ENCODE measurements at places on chromosomes 7 and 10. TPM values are rescaled to one million over a fixed set of nuclear protein-coding genes. Genes with fewer than 3 reads are reported as not detected.

The VKORC1L1 gene
- total RNA-seq: 18.8 TPM

The ATOH7 gene
- not detected for total RNA-seq

The MYPN gene
- 2.3 TPM for total RNA-seq

The VSTM4 gene
- 5.6 TPM for total RNA-seq

The AMPH gene
- total RNA-seq: 14.2 TPM

The PDK4 gene
- total RNA-seq: 234 TPM

The ANKRD7 gene
- 2.6 TPM for total RNA-seq

The UTF1 gene
- not detected for total RNA-seq

DNA sequence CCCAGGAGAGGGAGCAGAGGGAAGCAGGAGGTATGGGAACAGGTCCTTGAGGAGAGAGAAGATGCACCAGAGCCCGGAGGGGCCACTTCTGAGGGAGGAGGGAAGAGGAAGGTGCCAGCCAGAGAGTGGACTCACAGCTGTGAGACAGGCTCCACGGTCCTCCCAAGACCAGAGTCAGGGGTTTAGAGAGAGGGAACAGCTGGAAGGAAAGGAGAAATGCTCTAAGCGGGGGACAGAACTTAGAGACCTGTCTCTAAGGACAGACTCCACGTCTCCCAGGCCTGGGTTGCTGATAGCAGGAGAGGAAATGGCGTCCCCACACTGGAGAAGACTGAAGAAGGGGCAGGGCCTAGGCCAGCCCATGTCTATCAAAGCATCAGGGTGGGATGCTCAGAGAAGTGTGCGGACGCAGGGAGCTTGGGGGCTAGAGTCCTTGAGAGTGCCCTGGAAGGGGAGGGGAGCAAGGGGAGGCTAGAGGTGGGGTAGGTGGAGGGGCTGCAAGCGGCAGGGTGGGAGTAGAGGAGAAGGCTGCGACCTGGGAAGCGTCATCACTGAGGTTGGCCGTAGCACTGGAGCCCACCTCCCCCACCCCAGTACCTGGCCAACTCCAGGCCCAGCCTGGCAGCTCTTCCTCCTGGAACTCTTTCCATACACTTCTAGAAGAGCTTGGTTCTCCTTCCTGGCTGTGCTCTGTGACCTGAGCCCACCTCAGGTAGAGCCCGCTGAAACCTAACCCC is 25.6 kb upstream of the GRID1 start:
- no peak for DNase-seq

DNA sequence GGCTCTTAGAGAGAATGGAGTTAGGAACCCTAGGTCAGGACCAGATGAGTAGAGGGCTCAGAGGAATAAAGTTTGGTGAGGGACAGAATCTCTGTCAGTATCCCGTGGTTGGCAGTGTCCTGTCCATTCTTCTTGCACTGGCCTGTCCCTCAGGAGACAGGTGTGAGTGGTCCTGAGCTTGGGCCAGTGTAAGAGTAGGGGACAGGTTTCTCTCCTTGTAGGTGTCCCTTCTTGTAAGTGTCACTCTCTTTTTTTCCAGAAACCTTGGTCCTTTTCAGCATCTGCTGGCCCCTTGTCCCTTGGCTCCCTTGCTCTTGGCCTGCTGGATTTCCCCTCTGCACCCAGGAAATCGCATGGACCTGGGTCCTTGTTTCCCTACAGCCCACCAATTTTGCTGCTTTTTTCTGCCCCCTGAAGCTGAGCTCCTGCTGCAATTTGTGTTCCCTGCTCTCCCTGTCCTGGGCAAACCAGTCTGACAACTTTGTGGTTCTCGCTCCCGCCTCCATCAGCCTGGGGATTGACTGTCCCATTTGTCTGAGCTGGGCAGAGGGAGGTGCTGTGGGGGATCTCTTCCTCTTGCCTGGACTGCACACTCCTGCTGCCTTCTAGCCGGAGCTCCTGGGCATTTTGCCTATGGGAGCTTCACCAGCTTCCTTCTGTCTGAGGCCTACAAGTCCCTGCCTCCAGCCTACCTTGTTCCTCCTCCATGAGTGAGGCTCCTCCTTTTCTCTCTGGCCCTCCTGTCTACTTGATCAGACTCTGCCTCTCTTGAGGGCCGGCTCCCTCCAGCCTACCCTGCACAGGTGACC is 6.5 kb downstream of the TSPAN14 start:
- DNase-seq: peak; percentile 96

GRCh38 chr10:10774416-10774815 is 243.3 kb upstream of the CELF2 start:
- no peak for DNase-seq

DNA sequence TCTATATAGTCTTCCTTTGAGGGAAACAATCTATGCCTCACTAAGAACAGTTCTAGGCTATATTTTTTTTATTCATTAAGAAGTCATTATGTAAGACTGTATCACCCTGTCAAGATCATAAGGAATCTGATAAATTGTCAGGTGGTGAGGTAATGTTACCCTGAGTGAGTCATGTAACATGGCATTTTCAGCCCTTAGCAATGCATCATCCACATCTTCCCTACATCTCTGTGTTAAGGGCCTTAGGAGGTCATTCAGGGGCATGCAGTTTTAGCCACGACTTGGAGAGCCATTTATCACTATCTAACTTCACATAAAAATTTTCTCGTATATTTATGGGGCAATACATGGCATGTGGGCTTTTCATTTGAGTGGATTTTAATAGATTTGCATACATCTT is 924.5 kb upstream of the MBL2 start:
- DNase-seq: no peak

GRCh38 chr10:79491143-79491835 is 21.0 kb upstream of the EIF5AL1 start:
- DNase-seq: no peak

DNA sequence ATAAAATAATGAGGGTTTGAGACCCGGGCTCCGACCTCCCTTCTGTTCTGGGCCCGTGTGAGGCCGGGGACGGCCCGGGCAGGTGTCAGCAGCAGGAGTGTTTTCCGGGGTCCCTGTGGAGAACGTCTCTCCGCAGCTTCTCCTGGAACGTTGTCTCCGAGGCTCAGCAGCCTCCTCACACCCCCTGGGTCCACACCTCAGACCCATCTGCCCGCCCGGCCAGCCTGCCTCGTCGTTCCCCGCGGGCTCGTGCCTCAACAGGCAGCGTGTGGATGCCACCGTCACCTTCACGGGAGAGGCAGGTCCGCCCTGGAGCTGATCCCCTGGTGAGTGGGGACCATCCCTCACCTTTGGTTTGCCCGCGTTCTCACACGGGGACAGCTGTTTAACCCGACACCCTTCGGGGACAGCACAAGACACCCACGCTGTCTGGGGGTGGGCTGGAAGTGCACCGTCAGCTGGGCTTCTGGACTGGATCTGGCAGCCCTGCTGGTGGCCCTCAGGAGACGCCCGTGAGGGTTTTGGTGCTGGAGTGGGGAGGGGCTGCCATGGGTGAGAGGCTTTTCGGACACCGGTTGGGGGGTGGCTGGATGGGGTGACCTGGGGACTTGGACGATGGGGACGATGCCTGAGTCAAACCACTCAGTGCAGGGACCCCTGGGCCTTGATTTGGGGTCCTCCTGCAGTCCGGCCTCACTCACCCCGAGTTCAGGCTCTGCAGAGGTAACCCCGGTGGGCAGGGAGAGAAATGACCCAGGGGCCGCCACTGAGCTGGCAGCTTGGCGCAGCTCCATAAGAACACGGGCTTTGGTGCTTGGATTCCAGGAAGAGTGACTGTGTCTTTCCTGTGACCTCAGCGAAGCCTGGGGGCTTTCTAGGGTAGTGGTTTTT is 131.7 kb downstream of the DNAJB6 start:
- DNase-seq: no peak

- no peak for DNase-seq
Measured at GRCh38 chr10:36538953-36539586, 586.3 kb upstream of the ANKRD30A start.

DNA sequence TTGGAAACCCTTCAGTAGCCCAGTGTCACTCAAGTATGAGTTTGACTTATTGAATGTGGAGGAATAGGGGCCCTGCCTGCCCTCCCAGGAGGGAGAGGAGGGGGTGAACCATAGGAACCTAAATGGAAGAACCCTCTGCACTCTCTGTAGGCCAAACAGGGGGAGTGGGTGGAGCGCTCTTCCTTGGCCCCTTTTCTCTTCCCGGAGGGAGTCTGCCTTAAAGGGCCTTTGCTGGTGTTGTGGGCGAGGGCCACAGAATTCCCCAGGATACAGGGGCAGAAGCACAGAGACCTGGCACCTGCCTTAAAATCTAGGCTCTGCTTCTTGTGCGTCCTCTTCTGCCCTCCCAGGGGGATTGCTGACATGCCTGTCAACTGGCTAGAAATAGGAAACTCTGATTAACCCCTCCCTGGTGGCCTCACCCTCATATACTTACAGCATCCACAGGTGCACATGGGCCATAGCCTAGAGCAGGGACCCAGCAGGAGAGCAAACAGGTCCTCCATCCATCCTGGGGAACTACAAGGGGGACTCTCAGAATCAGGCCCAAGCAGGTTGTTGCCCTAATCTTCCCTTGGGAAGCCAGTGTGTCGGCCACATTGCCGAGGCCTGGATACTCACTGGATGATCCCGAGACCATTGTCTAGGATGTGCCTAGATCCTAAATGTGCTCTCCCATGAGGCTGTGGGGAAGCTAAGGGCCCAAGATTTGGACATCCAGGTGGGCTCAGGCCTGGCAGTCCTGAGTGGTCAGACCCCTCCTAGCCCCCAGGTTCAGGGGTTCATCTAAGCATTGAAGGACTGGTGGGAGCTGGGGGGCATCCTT is 3.4 kb downstream of the TRIM8 start:
- no peak for DNase-seq

GRCh38 chr7:115113776-115114175 is 191.9 kb downstream of the MDFIC start:
- peak; percentile 28 for DNase-seq

GRCh38 chr10:49369216-49370162 is 26.4 kb downstream of the DRGX start:
- DNase-seq: no peak

- no peak for DNase-seq
Measured at GRCh38 chr7:109997837-109998236, 1093.1 kb upstream of the LRRN3 start.

DNA sequence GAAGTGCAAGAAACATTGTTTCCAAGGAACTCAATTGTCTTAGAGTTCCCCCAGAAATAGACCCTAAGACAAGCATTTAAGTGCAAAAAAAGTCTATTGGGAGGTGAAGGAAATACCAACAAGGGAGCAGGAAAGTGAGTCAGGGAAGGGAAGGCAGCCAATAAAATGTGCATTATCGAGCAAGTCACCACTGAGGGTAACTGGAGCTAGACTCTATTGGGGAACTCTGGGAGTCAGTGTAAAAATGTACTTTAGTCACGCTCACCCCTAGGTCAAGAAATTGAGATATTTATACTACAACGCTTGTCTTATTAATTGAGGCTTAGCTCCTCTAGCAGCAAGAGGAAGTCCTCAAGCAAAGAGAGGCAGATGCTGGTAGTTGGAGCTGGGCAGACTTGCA is 137.7 kb downstream of the RTKN2 start:
- no peak for DNase-seq

DNA sequence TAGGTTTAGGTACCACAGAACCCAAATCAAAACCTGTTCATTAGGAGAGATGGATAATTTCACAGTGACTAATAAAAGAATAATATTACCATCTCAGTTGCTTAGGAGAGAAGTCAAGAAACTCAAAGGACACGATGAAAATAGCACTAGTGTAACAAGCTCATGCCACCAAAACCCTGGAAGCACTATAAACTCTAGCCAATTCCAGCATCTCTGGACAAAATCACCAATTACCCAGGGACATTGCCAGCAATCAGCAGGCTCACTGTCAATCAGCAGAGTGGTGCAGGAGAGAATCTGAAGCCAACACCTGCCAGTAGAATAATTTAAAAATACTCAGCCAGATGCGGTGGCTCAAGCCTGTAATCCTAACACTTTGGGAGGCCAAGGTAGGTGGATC is 88.9 kb downstream of the ARMH3 start:
- DNase-seq: no peak

- no peak for DNase-seq
Measured at GRCh38 chr10:84214612-84215235, 10.6 kb downstream of the LRIT2 start.

GRCh38 chr7:98998821-98999725 is 120.7 kb downstream of the TRRAP start:
- DNase-seq: no peak

DNA sequence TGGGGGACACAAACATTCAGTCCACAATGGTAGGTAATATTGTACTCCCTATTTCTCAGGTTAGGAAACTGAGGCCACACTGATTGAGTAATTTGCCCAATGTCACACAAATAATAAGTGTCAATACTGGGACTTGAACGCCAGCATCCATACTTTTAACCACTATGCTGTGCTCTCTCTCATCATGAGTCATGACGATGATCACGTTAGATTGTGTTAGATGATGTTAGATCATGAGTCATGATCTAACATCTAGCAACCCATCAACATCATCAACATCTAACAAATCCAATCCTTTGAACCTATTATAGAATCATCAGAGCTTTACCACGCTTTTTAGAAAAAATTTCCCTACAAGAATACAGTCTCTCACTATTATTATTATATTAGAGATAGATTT is 28.1 kb upstream of the HERPUD2 start:
- no peak for DNase-seq

DNA sequence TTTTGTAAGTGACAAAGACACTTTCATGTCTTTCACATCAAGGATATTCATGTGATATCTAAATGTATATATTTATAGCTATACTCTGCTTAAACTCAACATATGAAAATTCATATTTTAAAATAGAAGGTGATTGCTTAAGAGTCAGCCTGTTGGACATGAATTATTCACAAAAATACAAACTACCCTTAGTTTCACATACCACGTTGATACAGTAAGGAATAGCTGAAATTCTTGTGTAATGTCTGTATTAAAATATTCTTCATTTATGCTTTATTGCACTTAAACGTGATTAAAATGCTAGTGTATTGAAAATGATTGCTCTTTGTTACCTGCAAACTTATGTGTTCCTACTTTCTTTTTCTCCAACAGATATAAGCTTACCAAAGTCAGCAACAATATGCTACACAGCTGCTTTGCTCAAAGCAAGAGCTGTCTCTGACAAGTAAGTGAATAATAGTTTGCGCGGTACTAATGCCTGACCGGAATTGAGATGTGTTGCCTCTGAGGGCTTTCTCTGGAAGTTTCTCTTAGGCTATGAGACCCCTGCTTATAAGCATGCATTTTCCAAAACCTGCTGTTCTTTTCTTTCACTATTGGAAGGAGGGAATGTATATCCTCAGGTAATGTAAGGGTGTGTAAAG is 133.8 kb downstream of the WNT2 start:
- no peak for DNase-seq

- DNase-seq: no peak
Measured at GRCh38 chr10:13360587-13360986, 12.5 kb upstream of the SEPHS1 start.

All from body of pancreas (tissue), 4 donors.